Astrocyte (in vitro differentiated cells and primary cell): ENCODE measurements at places on chromosomes 16 and 17. TPM values are rescaled to one million over a fixed set of nuclear protein-coding genes. Genes with fewer than 3 reads are reported as not detected.
A peak's percentile ranks its signal among the peaks of the same experiment; 100 is the strongest.

The ARHGAP27 gene
- total RNA-seq = 4.4 and 10.0 TPM in 2 replicates

DNA sequence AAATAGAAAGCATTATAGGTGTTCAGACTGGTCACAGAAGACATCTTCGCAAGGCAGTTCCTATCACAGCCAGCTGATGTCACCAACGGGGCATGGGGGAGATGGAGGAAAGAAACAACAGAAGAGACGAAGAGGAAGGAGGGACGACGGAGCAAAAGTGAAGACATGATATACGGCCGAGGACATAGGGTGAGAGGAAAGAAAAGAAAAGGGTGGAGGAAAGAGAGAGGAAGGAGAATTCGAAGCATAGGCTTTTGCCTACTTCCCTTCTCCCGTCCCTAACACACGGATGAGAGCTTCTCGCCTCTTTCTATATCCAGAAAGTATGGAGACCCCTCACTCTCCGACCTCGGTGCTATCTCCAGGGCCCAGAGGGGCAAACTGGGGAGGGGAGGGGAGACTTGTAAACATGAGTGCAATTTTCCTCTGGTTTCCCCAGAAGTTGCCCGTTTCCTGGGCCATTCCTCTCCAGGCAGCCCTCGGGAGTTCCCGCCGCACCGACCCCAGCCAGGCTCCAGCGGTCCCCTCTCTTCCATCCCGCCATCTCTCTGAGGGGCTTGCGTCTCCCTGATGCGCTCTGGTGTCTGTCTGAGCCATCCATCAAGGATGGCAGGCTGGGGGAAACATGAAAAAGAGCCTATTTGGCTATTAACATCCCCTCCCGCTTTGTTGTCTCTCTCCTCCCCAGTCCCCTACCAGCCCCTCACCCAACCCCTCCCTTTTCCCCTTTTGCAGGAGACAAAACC is 26.0 kb downstream of the COPZ2 start:
- no peaks in the 10 kb centered on the region for H3K36me3 ChIP-seq
- H3K4me1 ChIP-seq = peaks cover 10% of the 10 kb centered on the region
- DNase-seq = peak; percentile 22
- peak overlapping the region; percentile 47 for H3K4me3 ChIP-seq

The SLC6A2 gene
- total RNA-seq = not detected in 2 replicates

GRCh38 chr17:1169221-1169928 is 10.4 kb downstream of the ABR start:
- no peak overlapping the region for H3K4me3 ChIP-seq
- no peaks in the 10 kb centered on the region for H3K36me3 ChIP-seq
- DNase-seq = no peak
- no peak overlapping the region for H3K27ac ChIP-seq

The CRYM gene
- total RNA-seq = 0.34 and 0.50 TPM in 2 replicates

GRCh38 chr16:29857133-29857760 is 5.8 kb downstream of the CDIPT start:
- H3K27ac ChIP-seq = no peak overlapping the region
- H3K36me3 ChIP-seq = peaks cover 14% of the 10 kb centered on the region
- H3K27me3 ChIP-seq = no peaks in the 10 kb centered on the region
- no peak overlapping the region for H3K4me3 ChIP-seq
- peak; percentile 61 for DNase-seq

The EPN2 gene
- total RNA-seq = 40.5 and 48.7 TPM in 2 replicates

The PRCD gene
- 1.5 and 2.2 TPM in 2 replicates for total RNA-seq

DNA sequence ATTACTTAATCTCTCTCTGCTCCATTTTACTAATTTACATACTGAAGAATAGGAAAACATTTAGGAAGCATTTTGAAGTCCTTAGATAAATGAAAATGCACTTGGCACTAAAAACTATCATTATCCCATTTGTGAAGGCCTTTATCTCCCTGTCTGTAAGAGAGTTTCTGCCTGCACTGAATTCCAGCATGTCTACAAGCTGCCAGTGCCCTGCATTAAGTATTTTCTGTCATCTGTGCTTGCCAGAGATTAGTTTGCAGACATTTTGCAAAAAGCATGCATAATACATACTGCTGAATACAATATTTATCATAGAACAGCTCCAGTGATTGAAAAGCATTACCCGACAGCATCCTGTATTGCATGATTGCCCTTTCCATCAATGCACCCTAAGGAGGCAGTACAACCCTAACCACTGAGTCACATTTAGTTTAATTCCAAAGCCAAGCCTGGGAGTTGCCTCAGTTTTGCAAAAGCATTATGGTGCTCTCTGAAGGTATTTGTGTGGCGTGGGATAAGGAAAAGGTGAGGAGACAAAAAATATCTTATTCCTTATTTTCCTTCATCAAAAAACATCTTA is 280.2 kb upstream of the TOM1L1 start:
- no peaks in the 10 kb centered on the region for H3K4me1 ChIP-seq
- H3K4me3 ChIP-seq = no peak overlapping the region
- no peak overlapping the region for H3K27ac ChIP-seq
- DNase-seq = no peak

GRCh38 chr17:80064696-80065095 is 28.3 kb downstream of the CCDC40 start:
- H3K27ac ChIP-seq = no peak overlapping the region
- H3K4me3 ChIP-seq = no peak overlapping the region
- peaks cover 16% of the 10 kb centered on the region for H3K4me1 ChIP-seq

The TEKT1 gene
- not detected in 2 replicates for total RNA-seq

The ODAD4 gene
- 0.98 and 1.1 TPM in 2 replicates for total RNA-seq

- peaks cover 4% of the 10 kb centered on the region for H3K4me1 ChIP-seq
- no peak overlapping the region for H3K27ac ChIP-seq
- no peak overlapping the region for H3K4me3 ChIP-seq
- DNase-seq = no peak
- H3K36me3 ChIP-seq = no peaks in the 10 kb centered on the region
Observed at GRCh38 chr16:50398336-50398735, 29.5 kb upstream of the BRD7 start.

- no peak overlapping the region for H3K27ac ChIP-seq
- H3K27me3 ChIP-seq = no peaks in the 10 kb centered on the region
- peaks cover 17% of the 10 kb centered on the region for H3K36me3 ChIP-seq
- DNase-seq = peak; percentile 23
- H3K4me3 ChIP-seq = no peak overlapping the region
Observed at GRCh38 chr17:59914274-59914854, 21.4 kb downstream of the RPS6KB1 start.

DNA sequence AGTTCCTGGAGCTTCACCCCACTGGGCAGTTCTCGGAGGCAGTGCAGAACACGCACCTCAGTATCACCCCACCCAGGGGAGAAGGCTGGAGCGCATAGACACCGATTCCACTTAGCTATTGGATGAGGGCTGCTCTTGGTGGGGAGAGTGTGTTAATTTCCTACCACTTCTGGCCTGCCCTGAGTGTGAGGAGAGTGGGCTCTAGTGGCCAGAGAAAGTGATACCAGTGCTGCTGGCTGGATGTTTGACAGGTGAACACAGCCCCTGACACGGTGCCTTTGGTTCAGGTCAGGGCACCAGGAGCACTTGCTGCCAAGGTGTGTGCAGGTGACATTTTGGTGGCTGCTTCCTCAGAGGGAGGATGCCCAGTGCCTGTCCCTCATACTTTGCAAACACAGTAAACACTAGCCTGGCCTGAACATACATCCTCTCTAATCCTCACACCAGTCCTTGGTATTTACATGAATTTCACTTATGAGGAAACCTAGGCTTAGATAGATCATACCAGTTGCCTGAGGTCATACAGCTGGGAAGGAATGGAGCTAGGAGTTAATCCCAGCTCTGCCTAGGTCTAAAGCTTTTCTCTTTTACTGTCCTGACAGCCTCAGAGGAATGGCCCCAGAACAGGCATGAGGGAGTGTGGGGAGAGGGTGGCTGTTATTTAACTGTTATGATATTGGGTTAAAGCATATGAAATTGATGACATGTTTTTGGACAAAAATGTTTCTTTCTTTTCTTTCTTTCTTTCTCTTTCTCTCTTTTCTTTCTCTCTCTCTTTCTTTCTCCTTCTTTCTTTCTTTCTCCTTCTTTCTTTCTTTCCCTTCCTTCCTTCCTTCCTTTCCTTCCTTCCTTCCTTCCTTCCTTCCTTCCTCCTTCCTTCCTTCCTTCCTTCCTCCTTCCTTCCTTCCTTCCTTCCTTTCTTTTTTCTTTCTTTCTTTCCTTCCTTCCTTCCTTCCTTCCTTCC is 21.0 kb upstream of the ITGAX start:
- H3K27ac ChIP-seq = no peak overlapping the region
- H3K27me3 ChIP-seq = peaks cover 11% of the 10 kb centered on the region
- H3K4me3 ChIP-seq = no peak overlapping the region
- H3K4me1 ChIP-seq = no peaks in the 10 kb centered on the region
- H3K36me3 ChIP-seq = no peaks in the 10 kb centered on the region

GRCh38 chr16:85573696-85574641 is 39.2 kb upstream of the GSE1 start:
- peak overlapping the region; percentile 22 for H3K4me3 ChIP-seq
- peak; percentile 70 for DNase-seq
- H3K4me1 ChIP-seq = peaks cover 33% of the 10 kb centered on the region
- H3K36me3 ChIP-seq = no peaks in the 10 kb centered on the region
- peak overlapping the region; percentile 13 for H3K27ac ChIP-seq
- H3K27me3 ChIP-seq = no peaks in the 10 kb centered on the region

The CLEC18A gene
- total RNA-seq = 3.4 and 5.7 TPM in 2 replicates

DNA sequence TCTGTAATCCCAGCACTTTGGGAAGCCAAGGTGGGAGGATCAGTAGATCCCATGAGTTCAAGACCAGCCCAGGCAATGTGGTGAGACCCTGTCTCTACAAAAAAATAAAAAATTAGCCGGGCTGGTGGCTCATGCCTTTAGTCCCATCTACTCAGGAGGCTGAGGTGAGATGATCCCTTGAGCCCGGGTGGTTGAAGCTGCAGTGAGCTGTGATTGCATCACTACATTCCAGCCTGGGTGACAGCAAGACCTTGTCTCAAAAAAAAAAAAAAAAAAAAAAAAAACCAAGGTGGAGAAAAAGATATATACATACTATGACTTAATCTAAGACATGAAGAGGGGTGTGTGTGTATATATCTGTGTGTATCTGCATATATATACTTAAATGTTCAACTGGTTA is 26.7 kb downstream of the BBS2 start:
- DNase-seq = no peak
- H3K36me3 ChIP-seq = peaks cover 13% of the 10 kb centered on the region
- H3K27me3 ChIP-seq = no peaks in the 10 kb centered on the region
- H3K4me1 ChIP-seq = no peaks in the 10 kb centered on the region

GRCh38 chr17:17300624-17301568 is 2.3 kb upstream of the NT5M start:
- peak overlapping the region; percentile 39 for H3K4me3 ChIP-seq
- no peaks in the 10 kb centered on the region for H3K36me3 ChIP-seq
- H3K4me1 ChIP-seq = peaks cover 4% of the 10 kb centered on the region
- peak; percentile 33 for DNase-seq
- H3K27me3 ChIP-seq = no peaks in the 10 kb centered on the region

GRCh38 chr17:73189417-73190099 is 3.3 kb upstream of the COG1 start:
- no peak overlapping the region for H3K27ac ChIP-seq
- H3K36me3 ChIP-seq = no peaks in the 10 kb centered on the region
- no peaks in the 10 kb centered on the region for H3K27me3 ChIP-seq
- DNase-seq = no peak
- peaks cover 5% of the 10 kb centered on the region for H3K4me1 ChIP-seq

DNA sequence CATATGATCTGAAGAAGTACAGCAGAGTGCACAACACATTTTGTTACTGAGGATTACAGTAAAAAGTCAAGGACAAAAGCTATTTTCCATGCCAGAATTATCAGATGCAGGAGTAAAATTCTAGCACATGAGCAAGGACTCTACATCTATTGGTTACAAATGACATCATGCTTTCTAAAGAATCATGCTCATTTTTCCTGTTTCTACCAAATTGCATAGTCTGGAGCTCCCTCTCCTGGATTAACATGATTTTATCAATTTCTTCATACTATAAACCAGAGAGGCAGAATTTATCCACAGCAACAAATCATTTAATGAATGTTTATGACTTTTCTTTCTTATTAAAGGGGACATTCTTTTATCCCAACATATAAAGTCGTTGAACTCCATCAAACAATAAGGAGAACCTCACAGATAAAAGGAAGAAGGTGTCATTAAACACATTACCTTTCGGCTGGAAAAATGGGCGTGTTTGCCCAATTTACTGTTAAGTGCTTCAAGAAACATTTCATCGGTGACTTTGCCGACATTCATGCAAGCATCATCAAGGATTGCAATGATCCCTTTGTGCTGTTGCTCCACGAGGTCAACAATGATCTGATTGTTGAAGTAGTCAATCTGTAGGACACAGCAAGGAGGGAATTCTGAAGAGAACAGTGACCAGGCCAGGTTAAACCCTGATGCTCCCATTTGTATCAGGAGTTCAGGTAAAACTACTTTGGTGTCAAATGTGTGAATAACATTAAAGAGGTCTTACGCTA is 121.7 kb downstream of the MYO1D start:
- H3K4me3 ChIP-seq = no peak overlapping the region
- H3K4me1 ChIP-seq = no peaks in the 10 kb centered on the region
- no peak overlapping the region for H3K27ac ChIP-seq
- DNase-seq = peak; percentile 62

GRCh38 chr16:58670946-58671583 is 13.5 kb downstream of the SLC38A7 start:
- no peak for DNase-seq
- H3K4me3 ChIP-seq = no peak overlapping the region
- H3K36me3 ChIP-seq = peaks cover 4% of the 10 kb centered on the region
- no peak overlapping the region for H3K27ac ChIP-seq

The ORMDL3 gene
- 65.3 and 70.2 TPM in 2 replicates for total RNA-seq

- H3K27me3 ChIP-seq = peaks cover 10% of the 10 kb centered on the region
- no peak overlapping the region for H3K4me3 ChIP-seq
- DNase-seq = no peak
- H3K36me3 ChIP-seq = no peaks in the 10 kb centered on the region
- H3K27ac ChIP-seq = no peak overlapping the region
Observed at GRCh38 chr17:29616300-29617048, 6.2 kb downstream of the CORO6 start.

DNA sequence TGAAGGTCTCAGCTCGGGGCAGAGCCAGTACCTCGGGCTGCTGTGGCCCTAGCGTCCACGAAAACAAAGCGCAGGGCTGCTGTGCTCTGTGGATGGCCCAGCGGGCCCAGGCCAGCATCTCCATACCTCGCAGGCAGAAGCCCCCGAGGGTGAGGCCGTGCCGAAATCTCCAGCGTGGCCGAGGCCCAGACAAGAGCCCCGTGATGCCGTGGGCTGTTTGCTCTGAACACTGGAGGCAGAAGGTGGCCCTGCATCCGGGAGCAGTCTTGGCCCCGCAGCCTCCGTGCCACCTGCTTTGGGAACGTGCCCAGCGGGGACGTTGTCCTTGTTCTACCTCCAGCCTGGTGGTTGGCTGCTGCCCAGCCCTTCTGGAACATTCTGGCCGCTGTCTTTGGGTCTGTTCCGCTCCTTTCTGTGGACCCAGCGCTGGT is 121.4 kb downstream of the BANP start:
- no peaks in the 10 kb centered on the region for H3K4me1 ChIP-seq
- no peak overlapping the region for H3K27ac ChIP-seq
- H3K36me3 ChIP-seq = no peaks in the 10 kb centered on the region
- H3K27me3 ChIP-seq = no peaks in the 10 kb centered on the region
- no peak overlapping the region for H3K4me3 ChIP-seq

GRCh38 chr17:33438578-33438977 is 145.5 kb upstream of the ASIC2 start:
- no peak overlapping the region for H3K4me3 ChIP-seq
- H3K36me3 ChIP-seq = no peaks in the 10 kb centered on the region
- H3K27ac ChIP-seq = no peak overlapping the region
- no peak for DNase-seq

- no peaks in the 10 kb centered on the region for H3K36me3 ChIP-seq
- H3K27me3 ChIP-seq = no peaks in the 10 kb centered on the region
- H3K4me1 ChIP-seq = peaks cover 9% of the 10 kb centered on the region
- no peak for DNase-seq
- no peak overlapping the region for H3K4me3 ChIP-seq
Observed at GRCh38 chr17:57641761-57642160, 103.3 kb downstream of the CCDC182 start.
